Left hindlimb (tissue), 1 donor: ENCODE measurements at places on chromosomes 11 and 22.

GRCh38 chr11:17273668-17274282 is 2.8 kb upstream of the NUCB2 start:
- no peak for DNase-seq

DNA sequence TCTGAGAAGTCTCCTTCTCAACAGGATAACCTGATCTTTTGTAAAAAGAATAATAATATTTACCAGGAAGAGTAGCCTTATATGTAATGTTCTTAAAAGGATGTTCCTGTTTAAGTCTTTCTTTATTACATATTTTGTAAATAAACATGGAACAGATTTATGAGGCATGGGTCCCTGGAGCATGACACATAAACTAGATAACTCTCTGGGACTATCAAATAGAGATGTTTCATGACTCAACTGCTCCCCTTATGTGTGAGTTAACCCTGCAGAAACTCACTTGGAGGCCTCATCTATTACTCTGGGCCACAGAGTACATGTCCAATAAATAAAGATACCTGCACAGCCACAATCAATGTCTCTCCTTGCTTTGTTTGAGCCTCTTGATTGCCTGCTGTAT is 64.6 kb downstream of the GDPD4 start:
- DNase-seq = no peak

DNA sequence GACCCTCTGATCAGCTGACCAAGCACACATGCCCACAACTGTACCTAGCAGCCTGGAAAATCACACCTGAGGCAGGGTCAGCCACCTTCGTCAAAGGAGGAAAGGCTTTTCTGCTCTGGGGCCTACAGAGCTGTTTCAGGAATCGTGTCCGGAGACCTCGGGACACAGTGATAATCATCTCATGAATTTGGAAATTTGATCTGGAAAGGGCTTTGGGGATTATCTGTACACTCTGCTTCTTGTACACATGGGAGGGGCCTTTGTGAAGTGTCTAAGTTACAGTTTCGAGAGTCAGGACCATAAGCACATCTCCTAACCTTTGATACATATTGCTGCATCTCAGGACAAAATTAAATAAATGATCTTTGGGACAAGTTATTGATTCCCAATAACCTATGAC is 1421.2 kb upstream of the TENM4 start:
- no peak for DNase-seq

DNA sequence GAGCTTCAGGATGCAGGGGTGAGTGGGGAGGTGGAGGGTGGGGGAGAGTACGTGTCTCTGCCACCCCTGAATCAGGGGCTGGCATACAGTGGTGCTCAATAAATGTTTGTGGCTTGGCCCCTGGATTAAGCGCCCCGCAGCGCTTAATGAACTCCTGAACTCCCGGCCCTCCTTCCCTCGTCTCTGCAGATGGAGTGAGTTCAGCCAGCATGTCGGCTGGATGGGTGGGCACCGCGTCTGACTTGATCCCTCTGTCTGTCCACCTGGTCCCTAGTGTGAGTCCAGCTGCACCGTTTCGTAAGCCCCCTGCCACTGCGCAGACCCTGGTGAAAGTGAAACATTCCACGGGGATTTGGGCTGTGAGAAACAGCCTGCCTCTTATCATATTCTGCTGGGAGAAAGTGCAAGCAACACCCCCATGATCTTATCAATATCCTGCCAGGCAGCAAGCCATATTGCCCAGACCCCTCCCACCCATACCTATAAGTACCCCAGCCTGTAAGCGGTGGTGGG is 12.0 kb upstream of the MRGPRD start:
- no peak for DNase-seq

DNA sequence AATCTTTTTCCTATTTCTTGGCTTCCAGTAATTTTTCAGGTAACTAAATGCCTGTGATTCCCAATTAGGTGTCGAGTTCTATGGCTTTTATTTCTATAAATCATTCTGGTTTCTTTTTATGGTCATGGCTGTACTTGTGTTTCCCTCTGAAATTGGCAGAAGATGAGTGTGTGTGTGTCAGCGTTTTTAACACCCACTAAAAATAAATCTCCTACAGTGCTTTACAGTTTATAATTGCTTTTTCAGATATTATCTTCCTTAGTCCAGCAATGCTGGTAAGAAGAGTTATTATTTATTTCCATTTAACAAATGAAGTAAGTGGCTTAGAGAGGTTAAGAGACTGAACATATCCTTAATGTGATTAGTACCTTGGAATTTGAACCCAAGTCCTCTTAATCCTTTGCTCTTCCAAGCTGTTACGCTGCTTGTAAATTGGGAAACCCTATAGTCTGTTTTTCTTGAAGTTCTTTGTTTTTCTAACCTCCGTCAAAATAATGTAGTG is 125.2 kb downstream of the TEAD1 start:
- DNase-seq = no peak

- DNase-seq = no peak
Observed at GRCh38 chr22:25023879-25024278, 71.4 kb downstream of the KIAA1671 start.

- no peak for DNase-seq
Observed at GRCh38 chr11:95372097-95372656, 141.2 kb upstream of the SESN3 start.

DNA sequence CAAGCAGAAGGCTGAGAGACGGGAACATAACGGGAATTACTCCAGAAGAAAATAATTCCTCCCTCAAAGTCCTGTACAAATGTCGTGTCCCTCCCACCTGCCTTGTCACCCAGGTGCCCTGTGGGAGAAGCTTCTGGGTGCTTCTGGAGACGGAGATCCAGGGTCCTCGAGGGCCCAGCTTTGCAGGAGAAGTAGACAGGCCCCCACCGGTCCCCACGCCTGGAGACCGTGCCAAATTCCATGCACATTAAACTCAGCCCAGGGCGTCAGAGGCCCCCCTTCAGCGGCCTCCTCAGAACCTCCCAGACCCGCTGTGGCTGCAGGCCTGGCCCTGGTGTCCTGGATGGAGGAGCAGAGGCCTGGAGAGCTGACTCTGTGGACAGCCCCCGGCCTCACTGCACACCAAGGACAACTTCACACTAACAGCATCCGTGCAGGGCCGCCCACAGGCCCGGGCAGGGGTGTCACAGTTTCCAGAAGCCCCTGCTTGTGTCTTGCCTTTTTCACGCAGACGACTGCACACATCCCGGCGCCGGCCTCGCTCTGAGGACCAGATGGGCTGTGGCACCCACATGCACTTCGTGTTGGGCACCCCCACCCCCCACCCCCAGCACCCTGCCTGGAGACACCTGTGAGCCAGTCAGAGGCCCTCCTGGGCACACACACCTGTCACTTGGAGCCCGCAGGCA is 734.3 kb downstream of the BRD1 start:
- DNase-seq = no peak

GRCh38 chr11:129580278-129580677 is 204.6 kb downstream of the BARX2 start:
- DNase-seq = no peak

DNA sequence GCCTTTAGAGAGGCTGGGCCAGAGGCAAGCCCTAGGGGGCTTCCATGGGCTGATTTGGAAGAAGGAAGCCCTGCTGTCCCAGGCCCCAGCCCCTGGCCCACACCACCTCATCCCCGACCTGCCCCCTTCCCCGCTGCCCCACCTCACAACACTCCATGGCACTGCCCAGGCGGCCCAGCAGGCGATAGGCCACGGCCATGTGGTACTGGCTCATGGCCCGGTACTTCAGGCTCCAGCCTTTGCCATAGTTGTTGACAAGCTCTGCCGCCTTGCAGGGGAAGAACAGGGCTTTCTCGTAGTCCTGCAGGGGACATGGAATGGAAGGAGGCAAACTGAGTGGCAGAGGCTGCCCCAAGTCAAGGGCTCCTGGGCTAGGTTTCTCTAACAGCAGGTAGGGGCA is 6.4 kb downstream of the RAPSN start:
- DNase-seq = no peak

DNA sequence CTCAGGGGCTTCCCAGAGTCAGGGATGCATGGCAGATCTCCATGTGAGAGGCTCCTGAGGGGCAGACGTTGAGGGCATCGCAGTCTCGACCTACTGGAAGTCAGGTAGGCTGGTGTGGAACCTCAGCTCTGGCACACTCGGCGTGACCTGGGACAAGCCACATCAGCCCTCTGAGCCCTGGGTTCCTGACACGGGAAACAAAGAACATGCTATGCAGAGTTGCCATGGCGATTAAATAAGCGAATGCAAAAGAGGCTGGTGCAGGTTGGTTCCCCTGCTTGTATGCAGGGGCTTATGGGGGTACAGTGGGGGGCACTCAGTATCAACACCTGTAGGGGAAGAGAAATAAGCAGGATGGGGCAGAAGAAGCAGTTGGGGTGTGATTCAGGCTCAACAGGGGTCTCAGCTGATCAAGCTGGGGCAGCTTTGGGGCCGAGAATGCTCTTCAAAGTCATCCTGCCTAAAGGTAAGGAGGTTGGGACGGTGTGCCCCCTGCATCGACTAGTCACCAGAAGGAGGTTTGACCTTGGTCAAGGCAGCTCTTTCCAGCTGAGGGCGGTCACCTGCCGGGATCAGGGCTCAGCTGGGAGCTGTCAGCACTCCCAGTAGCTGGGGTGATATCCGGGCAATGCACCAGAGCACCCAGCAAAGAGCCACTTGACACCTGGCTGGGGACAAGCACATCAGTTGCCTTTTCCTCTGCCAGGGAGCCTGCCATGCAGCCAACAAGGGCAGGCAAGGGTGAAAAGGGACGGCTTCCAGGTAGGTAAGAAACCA is 442.7 kb downstream of the MIAT start:
- DNase-seq = no peak

- DNase-seq = no peak
Observed at GRCh38 chr22:30611197-30611596, 4.2 kb downstream of the TCN2 start.

GRCh38 chr11:15146271-15147003 is 31.7 kb downstream of the INSC start:
- no peak for DNase-seq

DNA sequence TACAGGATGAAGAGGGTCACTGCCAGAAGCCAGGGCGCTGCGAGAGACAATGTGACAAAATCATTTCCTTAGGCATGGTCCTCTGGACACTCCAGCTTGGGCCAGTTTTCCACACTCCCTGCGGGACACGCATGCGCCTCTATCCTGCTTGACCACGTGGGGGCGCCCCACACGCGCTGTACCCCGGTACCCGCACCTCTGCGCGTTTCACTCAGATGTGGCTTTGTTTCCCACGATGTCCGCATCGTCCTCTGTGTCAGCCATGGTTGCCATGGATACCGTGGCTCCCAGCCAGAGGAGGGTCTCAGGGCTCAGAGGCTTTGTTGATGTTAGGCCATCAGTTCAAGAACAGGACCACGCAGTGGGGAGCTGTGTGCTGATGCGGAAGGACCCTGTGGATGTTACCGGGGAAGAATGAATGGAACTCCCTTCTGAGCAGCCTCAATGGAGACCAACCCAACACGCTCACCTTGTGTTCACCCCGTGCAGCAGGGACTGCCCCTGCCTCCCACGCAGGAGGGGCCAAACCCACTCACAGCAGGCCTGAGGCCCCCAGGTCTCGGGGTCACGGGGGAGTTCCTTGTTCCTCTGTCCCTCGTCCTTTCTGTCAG is 101.1 kb upstream of the SLC22A12 start:
- no peak for DNase-seq

DNA sequence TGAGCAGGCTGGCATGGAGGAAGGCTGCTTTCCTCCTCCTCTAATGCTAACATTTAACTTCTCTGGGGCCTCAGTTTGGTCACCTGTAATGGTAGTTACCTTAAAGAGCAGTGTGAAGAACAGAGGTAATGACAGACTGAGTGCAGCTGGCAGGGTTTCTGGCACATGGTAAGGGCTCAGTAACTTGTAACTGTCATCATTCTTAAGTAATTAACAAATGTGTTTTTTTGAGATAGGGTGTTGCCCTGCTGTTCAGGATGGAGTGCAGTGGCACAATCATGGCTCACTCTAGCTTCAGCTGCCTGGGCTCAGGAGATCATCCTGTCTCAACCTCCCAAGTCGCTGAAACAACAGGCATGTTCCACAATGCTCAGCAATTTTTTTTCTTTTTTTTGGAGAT is 242.0 kb upstream of the SYN3 start:
- no peak for DNase-seq

- DNase-seq = no peak
Observed at GRCh38 chr22:25623310-25623734, 58.8 kb downstream of the GRK3 start.

DNA sequence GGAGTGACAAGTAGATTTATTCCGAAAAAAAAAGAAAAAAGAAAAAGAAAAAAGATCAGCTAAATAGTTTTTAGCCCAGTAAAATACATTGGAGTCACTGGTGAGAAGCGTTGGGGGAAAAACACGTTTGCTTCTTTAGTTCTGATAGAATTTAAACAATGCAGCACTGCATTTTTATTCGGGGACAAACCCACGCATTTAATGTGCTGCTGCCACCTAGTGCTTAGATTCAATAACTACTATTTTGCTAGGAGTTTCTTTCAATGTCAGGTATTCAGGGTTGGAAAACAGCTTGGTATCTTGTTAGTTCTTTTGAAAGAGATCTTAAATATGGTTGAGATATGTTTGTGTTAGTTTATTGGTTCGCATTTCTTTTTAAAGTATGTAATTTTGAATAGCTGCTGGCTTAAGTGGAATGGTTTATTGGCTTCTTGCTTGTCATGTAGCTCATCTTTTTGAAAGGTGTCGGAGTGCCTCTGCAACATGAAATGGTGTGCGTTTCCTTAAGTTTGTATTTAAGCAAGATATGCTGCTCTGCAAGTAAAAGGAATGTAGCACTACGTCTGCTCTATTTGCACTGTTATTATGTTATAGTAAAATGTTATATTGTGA is 41.9 kb downstream of the SVIP start:
- no peak for DNase-seq
